ENCODE measurements at places on chromosomes 1 and 21.
A peak's percentile ranks its signal among the peaks of the same experiment; 100 is the strongest.

- DNase-seq, result peak; percentile 77
Observed at GRCh38 chr1:105793536-105794146, 1262.8 kb upstream of the PRMT6 start.

GRCh38 chr1:171868217-171868803, 27.0 kb downstream of the DNM3 start:
- DNase-seq, result no peak

DNA sequence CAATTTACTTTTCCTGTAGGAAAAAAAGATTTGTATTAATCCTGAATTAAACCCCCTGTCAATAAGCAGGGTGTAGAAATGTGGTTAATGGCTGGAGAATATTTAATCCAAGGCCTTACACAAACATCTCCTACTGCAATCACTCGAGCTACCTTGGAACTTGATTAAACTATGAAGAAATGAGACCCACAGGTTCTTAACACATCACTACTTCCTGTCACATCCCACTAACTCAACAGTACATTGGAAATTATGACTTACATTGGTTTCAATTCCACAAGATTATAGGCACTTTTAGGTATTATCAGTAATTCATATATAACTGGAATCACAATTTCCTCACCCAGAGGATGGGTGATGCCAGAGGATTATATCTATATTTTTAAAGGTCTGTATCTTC, 480.3 kb downstream of the MRPL39 start:
- no peak for DNase-seq

- DNase-seq, result no peak
Observed at GRCh38 chr1:39105061-39105840, 79.1 kb downstream of the NDUFS5 start.

DNA sequence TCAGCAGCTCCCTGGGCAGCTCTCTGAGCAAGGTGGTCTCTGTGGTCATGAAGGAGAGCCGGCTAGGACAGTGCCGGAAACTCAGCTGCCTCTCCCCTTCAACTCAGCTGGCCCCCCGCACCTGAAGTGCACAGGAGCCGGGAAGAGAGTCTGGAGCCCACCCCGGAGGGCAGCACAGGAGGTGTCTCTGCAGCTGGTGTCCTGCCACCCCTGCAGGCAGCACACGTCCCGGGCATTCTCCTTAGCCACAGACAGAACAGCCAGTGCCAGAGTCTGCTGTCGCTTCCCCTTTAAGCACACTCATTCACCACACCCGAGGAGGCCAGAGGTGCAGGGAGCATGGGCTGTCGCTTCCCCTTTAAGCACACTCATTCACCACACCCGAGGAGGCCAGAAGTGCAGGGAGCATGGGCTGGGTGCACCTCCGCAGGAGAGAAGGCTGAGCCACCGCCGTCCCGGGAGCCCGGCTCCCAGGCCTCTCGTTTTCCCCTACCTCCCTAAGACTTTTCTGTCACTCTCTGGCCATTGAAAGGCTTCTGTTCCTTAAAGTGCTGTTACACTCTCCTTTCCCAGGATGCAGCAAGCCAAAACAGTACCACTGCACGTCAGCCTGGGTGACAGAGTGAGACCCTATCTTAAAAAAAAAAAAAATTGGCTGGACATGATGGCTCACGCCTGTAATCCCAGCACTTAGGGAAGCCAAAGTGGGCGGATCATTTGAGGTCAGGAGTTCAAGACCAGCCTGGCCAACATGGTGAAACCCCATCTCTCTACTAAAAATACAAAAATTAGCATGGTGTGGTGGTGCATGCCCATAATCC, 16.9 kb upstream of the SAMD11 start:
- no peak for DNase-seq

DNA sequence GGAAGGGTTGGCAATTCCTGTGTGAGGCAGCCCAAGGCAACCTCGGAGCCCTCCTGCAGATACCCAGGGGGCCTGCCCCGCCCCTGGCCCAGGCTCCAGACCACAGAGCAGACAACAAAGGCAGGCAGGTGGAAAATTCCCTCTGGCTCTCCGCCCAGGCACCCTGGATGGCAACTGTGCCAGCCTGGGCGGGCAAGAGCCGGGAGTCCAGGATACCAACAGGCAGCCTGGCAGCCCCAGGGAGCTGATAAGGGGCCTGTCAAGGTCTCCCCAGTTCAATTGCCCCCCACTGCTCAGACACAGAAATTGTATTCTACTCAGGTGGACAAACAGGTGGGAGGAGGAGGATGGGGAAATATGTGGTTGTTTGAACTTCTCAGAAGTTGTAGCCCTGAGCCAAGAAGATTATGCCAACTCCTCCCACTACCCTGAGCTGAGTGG, 15.4 kb upstream of the GPR37L1 start:
- DNase-seq, result no peak

DNA sequence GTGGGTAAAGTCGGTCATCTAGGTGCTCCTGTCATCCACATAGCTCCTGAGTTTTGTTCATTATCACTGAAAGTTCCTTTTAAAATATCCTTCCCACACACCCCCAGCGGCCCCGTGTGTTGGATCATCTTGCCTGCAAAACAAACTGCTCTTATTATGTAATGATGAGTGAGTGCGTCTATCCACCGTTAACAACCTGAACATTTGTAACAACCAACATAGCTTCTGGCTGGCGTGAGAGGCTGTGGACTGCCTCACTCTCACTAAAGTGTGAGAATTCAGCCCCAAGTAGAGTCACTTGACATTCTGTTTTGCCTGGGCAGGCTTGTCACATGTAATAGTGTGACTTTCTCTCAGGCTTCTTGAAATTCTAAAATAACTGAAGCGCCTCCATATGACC, 14.5 kb upstream of the KCNA2 start:
- DNase-seq, result no peak

- no peak for DNase-seq
Observed at GRCh38 chr21:27837936-27838335, 871.0 kb upstream of the ADAMTS5 start.

DNA sequence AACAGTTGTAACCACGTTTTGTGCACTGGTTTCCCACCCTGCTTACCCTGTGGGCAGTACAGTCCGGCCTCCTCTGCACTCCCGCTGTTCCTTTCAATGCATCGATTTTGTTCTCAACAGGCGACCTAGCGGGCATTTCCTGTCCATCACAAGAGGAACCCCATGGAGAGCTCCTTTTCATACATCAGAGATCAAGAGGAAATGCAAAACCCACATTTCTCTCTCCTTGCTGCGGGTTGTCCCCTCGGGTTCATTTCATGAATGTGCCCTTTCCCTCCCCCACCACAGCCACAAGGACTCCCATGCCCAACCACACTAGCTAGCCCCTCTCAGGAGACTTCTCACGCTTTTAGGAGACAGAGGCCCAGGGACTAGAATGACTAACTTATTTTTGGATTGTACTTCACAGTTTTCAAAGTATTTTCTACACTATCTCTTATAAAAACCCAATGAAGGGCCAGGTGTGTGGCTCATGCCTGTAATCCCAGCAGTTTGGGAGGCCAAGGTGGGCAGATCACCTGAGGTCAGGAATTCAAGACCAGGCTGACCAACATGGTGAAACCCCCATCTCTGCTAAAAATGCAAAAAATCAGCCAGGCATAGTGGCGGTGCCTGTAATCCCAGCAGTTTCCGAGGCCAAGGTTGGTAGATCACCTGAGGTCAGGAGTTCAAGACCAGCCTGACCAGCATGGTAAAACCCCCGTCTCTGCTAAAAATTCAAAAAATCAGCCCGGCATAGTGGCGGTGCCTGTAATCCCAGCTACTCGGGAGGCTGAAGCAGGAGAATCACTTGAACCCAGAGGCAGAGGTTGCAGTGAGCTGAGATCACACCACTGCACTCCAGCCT, 18.4 kb downstream of the ATP1A4 start:
- peak; percentile 24 for DNase-seq

DNA sequence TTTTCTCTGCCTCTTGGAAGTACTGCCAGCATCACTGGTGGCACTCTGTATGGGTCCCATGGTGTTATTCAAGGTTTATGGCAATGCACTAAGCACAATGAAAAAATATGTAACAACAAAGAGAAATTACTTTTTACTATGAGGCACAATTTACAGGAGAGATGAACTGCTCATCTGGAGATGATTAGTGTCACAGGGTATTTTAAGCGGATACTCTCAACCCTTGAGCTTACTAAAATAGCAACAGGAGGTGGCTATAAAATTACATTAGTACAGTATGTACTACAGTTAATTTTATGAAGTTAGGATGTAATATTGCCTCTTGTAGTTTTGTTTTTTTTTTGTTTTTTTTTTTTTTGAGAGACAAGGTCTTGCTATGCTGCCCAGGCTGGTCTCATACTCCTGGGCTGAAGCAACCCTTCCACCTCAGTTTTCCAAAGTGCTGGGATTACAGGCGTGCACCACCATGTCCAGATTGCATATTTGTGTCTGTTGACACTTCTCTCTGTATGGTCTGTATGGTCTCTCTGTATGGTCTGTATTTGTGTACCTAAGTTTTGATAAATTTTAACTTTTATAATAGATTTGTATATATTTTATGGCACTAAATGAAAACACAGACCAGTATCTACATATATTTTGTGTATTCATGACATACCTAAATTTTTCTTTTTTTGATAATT, 175.6 kb upstream of the HP1BP3 start:
- DNase-seq, result peak; percentile 10

DNA sequence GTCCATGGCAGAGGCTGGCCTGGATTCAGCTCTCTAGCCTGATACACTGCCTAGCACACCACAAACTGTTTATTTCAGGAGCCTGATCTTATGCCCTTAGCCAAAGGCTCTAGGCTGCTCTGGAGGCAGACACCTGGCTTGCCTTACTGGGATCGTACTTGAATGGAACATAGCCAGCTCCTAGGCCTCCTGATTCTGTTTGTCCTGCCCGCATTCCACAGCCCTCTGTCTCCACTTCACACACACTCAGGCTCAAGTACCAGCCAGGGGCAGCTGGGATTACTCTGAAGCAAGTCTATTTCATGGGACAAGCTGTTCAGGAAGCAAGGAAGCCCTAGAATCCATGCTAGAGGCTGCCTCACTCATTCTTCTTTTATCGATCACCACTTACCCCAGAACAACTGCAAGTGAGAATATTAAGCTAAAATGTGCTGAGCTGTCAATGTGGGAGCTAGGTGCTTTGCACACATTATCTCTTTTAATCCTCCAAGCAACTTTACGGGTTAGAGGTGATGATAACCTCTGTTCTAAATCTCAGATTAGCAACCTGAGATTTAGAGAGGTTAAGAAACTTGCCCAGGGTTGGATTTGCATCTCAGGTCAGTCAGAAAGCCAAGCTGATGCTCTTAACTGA, 31.1 kb upstream of the CYP4B1 start:
- no peak for DNase-seq

GRCh38 chr1:42784946-42785693, at the start of gene TMEM269:
TMEM269 (plus strand) TSS chr1:42784991; CDS start chr1:42789894, 4,903 bp downstream.
- DNase-seq, result no peak

- DNase-seq, result no peak
Observed at GRCh38 chr1:79041666-79042065, 35.1 kb upstream of the ADGRL4 start.

- no peak for DNase-seq
Observed at GRCh38 chr1:18322368-18323032, 158.2 kb upstream of the KLHDC7A start.

GRCh38 chr1:182315167-182315556, 76.4 kb downstream of the GLUL start:
- DNase-seq, result no peak

DNA sequence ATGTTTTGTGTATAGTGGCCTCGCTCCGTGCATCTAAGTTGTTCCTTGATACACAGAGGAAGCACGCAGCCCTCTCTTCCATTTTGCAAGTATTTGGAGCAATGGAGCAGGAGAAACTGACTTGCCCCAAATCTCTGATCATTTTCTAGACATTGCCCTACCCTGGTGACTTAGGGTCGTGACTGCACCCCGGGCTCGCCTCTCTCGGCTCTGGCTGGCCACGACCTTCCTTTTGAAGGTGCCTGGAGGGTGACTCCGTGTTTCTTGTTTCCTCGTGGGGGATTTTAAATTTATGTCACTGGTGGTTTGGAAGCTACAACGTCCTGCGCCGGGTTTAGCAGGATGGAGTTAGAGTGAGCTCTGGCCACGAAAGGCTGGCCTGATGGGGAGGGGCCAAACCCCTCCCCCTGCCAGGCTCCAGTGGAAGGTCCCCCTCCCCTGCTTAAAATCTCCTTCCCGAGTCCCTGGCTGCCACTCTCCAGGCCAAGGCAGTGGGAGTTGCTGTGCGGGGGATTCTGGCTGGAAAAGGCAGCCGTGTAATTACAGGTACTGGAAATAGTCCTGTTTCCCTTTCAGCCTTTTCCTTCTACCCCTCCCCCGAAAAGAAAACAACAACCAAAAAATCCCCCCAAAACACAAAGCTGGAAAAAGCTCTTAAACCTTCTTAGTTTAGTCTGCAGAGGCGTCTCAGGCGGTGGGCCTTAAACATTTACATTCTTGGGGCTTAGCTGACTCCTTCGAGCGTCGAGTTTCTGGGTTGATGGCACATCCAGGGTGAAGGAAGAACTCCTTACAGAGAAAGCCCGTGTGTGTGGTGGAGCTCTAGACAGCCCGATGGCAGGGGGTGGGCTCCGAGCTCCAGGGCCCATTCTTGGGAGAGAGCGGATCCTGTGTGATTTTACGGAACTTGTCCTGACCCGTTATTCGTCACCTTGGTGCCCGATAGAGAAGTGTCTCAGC, 28.1 kb downstream of the SPSB1 start:
- no peak for DNase-seq

DNA sequence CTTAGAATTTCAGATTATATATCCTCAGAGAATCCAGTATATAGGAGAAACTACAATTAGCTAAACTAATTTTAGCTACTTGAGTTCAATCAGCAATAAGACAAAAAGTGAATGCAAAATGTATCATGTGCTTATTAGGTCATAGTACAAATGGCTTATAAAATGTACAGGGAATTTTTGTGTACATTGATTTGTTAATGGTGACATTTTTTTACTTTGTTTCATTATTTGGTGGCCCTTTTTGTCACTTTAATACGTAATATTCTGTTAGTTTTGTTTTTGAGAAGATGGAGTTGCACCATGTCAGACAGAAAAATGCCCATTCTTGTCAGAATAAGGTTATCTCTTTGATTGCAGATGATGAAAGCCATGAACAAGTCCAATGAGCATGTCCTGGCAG, 33.6 kb downstream of the CC2D1B start:
- no peak for DNase-seq

DNA sequence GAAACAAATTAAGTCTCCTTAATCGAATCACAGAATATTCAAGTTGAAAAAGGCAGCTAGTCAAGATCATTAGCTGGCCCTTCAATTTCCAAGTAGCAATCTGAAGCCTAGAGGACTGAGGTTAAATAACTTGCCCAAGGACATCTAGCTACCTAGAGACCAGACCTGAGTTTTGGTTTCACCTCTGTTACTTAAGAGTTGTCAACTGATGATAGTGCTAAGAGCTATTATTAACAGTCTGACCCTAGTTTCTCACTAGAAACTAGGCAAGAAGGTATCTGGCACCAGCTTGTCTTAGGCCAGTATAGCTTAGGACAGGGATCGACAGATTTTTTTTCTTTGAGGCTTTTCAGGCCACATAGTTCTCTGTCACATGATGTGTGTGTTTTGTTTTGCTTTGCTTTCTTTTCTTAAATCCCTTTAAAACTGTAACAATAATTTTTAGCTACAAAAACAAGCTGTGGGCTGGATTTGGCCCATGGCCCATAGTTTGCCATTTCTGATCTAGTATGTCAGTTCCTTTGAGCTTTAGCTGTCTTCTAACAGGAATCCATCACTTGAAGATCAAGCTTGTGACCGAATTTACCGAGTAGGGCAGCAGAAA, 23.2 kb downstream of the TRIM45 start:
- no peak for DNase-seq

- no peak for DNase-seq
Observed at GRCh38 chr1:20380616-20381035, 90.0 kb downstream of the VWA5B1 start.

- DNase-seq, result no peak
Observed at GRCh38 chr1:3352299-3352951, 102.0 kb upstream of the ARHGEF16 start.

All from SK-N-MC (cell line).